ENCODE measurements at places on chromosomes 11 and 22.

DNA sequence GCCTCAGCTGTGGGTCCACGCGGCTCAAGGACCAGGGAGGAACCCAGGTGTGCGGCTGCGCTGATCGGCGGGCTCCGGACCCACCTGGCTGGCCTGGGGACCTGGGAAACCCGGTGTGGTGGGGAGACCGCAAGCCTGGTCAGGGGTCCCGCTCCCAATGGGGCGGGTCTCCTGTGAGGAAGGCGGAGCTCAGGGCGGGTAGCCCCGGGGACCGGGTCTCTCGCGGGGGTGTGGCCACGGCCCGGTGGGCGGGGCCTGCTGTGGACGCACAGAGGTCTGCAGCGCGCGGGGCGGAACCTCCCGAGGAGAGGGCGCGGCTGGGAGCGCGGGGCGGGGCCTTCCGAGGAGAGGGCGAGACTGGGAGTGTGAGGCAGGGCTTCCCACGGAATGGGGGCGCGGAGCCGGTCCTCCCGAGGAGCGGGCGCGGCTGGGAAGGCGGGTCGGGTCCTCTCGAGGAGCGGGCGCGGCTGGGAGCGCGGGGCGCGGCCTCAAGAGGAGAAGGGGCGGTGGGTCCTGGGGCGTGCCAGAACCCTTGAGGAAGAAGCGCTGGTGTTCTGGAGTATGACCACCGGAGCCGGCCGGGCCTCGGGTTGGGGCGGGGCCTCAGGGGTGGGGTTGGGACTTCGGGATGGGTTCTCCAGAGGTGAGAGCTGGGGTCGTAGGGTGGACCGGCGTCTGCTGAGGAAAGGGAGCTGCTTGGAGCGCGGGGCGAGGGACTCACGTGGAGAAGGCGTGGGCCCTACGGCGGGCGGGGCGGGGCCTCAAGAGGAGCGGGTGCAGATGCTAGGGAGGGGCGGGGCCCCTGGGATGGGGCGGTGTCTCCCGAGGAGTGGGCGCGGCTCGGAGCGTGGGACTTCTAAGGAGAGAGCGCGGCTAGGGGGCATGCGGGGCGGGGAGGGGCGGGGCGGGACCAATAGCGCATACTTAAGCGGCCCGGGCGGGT is 20.8 kb downstream of the DGCR6L start:
- peak; percentile 18 for DNase-seq

DNA sequence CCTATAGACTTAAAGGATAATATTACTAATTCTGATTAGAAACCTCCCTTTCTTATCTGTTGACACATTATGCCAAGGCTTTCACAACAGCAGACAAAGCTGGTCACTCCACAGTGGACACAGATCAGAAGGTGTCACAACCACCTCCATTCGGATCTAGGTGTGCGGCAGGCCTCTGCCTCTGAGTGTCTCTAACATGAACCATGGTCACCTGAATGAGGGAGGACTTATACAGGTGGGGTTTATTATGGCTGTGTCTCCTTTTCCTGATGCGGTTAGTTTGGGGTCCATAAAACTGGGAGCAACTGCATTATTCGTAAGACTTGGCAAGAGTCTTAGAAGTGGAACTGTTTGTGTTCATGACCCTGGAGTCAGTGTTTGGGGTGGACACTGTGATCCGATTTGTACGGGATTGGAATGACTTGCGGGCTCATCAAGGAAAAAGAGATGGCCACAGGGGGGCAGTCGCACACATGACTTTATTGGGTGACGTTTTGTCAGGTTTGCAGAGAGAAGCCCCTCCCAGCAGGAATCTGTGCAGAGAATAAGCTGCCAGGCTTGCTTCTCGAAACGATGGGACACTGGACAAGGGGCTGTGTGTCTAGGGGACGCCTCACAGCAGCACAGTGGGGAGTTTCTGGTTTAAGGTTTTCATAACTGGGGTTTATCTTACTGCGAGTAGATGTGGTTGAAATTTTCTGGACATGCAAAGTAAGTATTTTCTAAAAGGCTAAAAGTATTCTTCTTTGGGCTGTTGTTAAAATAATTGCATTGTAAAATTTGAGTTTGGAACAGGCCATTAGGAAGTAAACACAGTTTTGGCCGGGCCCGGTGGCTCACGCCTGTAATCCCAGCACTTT is 90.6 kb downstream of the GAB4 start:
- DNase-seq: no peak

DNA sequence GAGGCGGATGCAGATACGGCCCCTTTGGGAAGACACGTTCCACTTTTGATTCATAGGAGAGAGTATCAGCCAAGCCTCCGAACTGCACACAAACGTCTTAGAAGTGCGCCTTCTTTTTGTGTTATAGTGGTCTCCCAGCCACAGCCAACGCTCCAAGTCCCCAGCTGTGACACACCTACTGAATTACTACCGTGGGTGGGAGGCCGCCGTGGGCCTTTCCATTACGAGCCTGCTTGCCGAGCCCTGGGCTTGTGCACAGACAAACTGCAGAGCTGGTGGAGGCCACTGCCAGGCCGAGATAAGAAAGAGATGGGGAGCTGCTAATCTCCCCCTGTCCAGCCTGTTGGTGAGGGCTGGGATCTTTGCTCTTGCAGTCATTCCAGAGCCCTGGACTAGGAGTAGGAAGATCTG is 761 bp downstream of the HMBS start:
- DNase-seq: no peak

DNA sequence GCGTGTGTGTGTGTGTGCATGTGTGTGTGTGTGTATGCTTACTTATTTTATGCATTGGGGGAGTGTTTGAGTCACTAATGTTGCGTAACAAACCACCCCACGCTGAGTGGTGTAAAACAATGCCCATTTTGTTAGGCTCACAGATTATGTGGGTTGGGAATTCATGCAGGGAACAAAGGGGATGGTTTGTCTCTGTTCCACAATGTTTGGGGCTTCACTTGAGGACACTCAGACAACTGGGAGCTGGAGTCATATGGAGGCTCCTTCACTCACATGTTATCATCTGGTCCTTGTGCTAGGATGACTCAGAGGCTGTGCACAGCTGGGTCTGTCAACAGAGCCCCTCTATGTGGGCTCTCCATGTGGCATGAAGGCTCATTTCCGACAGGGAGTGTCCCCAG is 51.3 kb upstream of the LARGE1 start:
- no peak for DNase-seq

- no peak for DNase-seq
Observed at GRCh38 chr22:37137903-37138665, 11.6 kb downstream of the IL2RB start.

DNA sequence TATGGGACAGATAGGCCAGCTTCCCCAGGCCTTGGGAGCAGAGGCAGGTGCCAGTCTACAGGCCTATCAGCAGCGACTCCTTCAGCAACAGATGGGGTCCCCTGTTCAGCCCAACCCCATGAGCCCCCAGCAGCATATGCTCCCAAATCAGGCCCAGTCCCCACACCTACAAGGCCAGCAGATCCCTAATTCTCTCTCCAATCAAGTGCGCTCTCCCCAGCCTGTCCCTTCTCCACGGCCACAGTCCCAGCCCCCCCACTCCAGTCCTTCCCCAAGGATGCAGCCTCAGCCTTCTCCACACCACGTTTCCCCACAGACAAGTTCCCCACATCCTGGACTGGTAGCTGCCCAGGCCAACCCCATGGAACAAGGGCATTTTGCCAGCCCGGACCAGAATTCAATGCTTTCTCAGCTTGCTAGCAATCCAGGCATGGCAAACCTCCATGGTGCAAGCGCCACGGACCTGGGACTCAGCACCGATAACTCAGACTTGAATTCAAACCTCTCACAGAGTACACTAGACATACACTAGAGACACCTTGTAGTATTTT is 26.6 kb upstream of the L3MBTL2 start:
- no peak for DNase-seq

GRCh38 chr11:115267871-115268270 is 236.3 kb downstream of the CADM1 start:
- DNase-seq: no peak

GRCh38 chr11:113562981-113563461 is 87.8 kb upstream of the DRD2 start:
- no peak for DNase-seq

GRCh38 chr11:61125310-61125684 is 23.0 kb downstream of the CD5 start:
- no peak for DNase-seq

Data from NCI-H187 treated with DMSO at 0.1 percent for 48 hours (cell line).